SJCRH30 (cell line): ENCODE measurements at places on chromosomes 7 and 10. TPM values are rescaled to one million over a fixed set of nuclear protein-coding genes. Genes with fewer than 3 reads are reported as not detected.
A peak's percentile ranks its signal among the peaks of the same experiment; 100 is the strongest.

GRCh38 chr10:60029475-60029874, 123.1 kb upstream of the CCDC6 start:
- no peak overlapping the region for H3K4me3 ChIP-seq
- H3K36me3 ChIP-seq = no peaks in the 10 kb centered on the region
- no peak overlapping the region for H3K27ac ChIP-seq
- no peaks in the 10 kb centered on the region for H3K4me1 ChIP-seq
- no peak for DNase-seq
- H3K27me3 ChIP-seq = no peaks in the 10 kb centered on the region

DNA sequence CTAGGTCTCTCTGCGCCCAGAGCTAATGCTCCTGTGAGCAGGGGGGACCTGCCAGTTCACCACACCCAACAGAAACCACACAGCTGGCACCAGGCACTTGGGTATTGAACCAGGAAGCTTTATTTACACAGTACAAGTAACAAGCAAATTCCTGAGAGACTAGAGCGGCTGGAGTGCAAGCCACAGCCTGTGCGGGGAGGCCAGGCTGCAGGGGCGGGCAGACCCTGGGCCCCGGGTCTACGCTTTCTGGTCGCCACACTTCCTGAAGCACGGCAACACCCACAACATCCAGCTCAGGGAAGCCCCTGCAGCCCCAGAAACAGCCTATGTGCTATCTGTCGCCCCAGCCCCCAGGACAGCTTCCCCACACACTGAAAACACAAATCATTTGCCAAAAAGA, 125.0 kb downstream of the FAM53B start:
- no peaks in the 10 kb centered on the region for H3K27me3 ChIP-seq
- no peak for DNase-seq
- H3K27ac ChIP-seq = no peak overlapping the region
- H3K4me1 ChIP-seq = peaks cover 3% of the 10 kb centered on the region; the same call in 1 of the 2 replicates

GRCh38 chr7:128266883-128267594, 26.0 kb downstream of the LEP start:
- peak; percentile 85 for DNase-seq
- H3K4me1 ChIP-seq = peaks cover 9% of the 10 kb centered on the region; the same call in 1 of the 2 replicates
- peak overlapping the region; percentile 43 for H3K27ac ChIP-seq
- H3K4me3 ChIP-seq = peak overlapping the region; percentile 52
- H3K27me3 ChIP-seq = no peaks in the 10 kb centered on the region

- DNase-seq = peak; percentile 21
- H3K36me3 ChIP-seq = no peaks in the 10 kb centered on the region; the same call in 1 of the 2 replicates
Measured at GRCh38 chr7:2309889-2310331, 4.3 kb downstream of the SNX8 start.

ESYT2 gene
- total RNA-seq = 52.6 and 55.2 TPM in 2 replicates
